ENCODE measurements at places on chromosomes 11 and 22. TPM values are rescaled to one million over a fixed set of nuclear protein-coding genes. Genes with fewer than 3 reads are reported as not detected.

The OPCML gene
- total RNA-seq: 1.3 TPM

The KREMEN1 gene
- total RNA-seq: 22.2 TPM

The E2F8 gene
- total RNA-seq: not detected

The RIMBP3C gene
- not detected for total RNA-seq

The CDCA5 gene
- total RNA-seq: 1.6 TPM

The BIK gene
- not detected for total RNA-seq

The PHOX2A gene
- total RNA-seq: not detected

Data from posterior vena cava (tissue), 2 donors.